ENCODE measurements at places on chromosomes 7 and 10. TPM values are rescaled to one million over a fixed set of nuclear protein-coding genes. Genes with fewer than 3 reads are reported as not detected.

The CALCR gene
- polyA plus RNA-seq: not detected

The VSIR gene
- polyA plus RNA-seq: 18.7 TPM

The LBX1 gene
- polyA plus RNA-seq: not detected

The UBE2D4 gene
- 10.3 TPM for polyA plus RNA-seq

The CYP26C1 gene
- polyA plus RNA-seq: 0.03 TPM

The TBC1D12 gene
- 4.1 TPM for polyA plus RNA-seq
